Eye (tissue), 1 donor: ENCODE measurements at places on chromosomes 2 and 18.

DNA sequence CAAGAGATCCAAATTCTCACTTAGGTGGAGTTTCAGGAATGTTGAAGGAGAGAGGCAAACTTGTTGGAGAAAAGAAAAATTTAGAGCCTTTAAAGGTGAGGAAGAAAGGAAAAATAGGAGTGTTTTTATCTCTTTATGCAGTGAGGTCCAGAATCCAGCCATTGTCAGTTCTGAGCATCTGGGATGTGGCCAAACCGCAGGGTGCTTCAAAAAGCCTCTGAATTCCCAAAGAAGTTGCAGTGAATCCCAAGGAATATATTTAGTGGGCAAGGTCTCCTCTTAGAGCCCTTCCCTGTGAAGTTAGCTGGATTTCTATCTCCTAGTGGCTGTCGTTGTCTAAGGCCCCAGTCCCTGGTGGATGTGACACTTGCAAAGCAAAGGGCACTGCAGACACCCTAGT lies 51.2 kb downstream of the MTCL1 start:
- no peak for DNase-seq

- no peak for DNase-seq
Observed at GRCh38 chr2:228655331-228655730, 473.8 kb upstream of the SPHKAP start.

GRCh38 chr2:214215107-214215506 lies 195.7 kb upstream of the VWC2L start:
- no peak for DNase-seq

DNA sequence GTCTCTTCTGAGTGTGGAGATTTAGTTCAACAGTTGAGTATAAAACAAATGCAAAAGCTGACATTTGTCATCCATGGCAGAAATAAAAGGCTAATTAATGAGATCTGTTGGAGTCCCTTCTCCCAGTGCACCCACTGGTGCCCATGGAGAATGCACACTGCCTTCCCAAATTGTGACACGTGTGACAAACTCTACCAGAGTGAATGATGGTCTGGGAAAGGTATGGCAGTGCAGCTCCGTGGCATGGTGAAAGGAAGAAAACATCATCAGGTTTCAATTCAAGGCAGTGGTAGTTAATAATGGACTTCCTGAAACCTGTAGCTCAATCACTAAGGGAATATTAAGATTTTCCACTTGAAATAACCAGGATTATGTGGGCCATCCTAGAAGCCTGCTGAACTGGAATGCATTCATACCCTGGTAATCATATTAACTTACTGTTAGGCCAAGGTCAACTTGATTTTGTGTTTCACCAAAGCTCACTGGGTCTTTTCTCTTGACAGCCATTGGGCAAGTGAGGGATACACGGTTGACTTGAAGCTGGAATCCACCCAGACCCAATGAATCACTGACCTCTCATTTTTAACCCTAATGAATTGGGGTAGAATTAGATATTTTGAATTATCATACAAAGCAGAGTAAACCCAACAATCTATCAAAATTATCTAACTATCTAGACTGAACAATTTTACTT lies 167.6 kb downstream of the AFF3 start:
- peak; percentile 47 for DNase-seq

DNA sequence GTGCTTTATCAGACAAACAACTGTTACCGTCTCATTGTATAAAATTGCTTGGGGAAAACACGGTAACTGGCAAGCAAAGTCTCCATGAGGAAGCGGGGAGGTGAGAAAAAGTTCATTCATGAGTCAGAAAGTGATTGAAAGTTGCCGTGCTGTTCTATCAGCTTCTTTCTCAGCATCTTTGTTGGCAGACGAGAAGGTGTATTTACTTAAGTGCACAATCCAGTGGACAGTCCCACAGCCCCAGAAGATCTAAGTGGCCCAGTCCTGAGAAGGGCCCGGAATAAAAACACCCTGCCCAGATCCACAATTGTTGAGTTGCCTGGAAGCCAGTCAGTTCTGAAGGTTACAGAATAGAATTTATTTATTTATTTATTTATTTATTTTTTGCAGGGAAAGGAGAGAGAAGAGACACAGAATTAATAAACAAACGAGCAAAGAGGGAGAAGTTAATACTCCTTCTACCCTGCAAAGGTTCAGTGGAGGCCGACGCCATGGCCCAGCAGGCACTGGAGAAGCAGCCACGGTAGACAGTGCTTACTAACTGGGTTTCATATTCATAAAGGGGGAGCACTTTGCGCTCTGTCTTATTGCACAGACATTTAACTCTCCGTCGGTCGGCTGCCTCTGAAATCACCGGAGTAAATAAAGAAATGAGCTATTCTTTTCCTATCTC lies 676.0 kb upstream of the SALL3 start:
- DNase-seq: peak; percentile 12

DNA sequence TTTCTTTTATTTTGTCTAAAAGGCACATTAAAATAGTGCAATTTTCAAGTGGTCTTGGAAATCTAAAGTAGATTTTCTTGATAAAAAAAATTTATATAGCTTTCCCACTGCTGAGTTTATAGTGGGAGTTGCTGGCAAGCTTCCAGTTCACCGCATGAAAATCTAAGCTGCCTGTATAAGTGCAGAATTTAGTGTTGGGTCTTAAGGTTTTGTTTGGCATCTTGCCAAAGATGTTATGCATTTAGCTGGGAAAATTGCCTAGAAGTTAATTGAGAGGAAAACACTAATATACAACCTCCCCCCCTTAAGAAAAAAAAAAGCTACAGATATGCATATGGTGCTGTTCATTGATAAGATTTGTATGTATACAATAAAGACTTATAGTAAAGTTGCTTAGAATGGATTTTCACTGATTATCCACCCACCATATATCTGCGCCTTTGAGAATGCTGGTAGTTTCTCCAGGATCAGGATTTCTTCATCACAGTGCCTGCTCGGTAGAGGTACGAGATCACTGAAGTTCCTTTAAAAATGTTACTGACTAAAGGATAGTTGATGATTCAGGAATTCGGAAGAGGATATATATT lies 803.2 kb upstream of the POU3F3 start:
- DNase-seq: peak; percentile 55

DNA sequence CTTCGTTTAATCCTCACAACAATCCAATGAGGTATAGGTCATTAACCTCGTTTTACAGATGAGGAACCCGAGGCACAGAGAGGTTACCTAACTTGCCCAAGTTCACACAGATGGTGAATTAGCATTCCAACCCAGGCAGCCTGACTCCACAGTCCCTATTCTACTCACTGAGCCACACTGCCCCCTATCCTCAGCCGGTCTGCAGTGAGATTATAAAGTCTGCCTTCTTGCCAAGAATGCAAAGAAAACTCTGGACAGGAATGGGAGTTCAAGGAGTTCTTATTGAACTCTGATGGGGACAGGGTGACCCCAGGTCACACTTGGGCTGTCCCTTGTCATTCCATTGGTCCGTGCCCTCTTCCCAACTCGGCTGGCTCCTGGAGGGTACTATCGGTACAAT lies 118.1 kb upstream of the MSH6 start:
- DNase-seq: no peak

GRCh38 chr18:58045242-58046092 lies 1.4 kb downstream of the NEDD4L start:
- peak; percentile 85 for DNase-seq

DNA sequence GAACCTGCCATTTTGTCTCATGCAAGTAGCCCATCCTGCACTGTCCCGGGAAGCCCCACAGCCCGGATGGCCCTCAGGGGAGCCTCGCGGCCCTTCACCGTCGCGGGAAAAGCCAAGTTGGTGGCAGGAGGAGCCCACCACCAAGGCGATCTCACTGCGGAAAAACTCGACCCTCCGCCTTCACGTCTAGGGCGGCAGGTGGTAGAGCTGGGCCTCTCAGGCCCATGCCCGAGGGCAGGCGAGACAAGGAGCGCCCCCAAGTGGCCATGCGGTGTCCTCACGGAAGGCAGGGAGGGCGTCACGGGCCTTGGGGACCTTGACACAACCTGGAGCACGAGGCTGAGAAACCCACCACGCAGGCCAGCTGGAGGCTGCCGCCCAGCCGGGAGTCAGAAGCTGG lies 34.8 kb upstream of the SKA1 start:
- no peak for DNase-seq

DNA sequence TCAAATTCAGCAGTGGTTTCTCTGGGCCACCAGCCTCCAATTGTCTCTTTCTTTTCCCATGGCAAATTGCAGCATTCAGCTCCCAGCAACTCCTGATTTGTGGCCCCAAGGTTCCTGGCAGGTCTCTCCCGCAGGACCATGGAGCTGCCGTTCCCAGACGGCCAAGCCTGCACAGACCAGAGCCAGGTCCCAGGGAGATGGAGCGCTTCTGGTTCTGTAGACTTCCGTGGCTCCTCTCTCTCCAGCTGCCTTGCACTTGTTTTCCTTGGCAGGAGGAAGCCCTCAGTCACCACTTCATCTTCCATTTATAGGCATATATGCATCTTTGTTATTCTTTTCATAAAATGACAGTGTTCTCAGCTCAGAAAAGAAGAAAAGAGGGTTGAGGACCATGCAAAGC lies 21.7 kb downstream of the TNP1 start:
- DNase-seq: peak; percentile 16

DNA sequence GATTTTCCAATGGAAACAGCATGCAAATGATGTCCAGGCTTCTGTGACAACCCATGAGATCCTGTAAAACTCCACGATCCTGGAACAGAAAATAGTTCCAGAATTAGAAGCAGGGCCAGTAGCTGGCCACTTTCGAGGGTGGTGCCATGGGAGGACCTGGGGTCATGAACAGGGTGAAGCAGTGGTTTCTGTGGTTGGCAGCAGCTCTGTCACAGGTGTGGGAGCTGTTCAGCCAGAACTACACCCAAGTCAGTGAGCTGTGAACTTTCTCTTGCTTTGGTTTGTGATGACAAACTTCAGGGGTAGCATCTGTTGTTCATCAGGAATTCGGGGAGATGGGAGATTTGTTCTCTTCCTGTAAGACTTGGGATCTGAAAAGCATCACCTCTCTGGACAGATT lies 314.4 kb upstream of the NT5C1B start:
- no peak for DNase-seq

DNA sequence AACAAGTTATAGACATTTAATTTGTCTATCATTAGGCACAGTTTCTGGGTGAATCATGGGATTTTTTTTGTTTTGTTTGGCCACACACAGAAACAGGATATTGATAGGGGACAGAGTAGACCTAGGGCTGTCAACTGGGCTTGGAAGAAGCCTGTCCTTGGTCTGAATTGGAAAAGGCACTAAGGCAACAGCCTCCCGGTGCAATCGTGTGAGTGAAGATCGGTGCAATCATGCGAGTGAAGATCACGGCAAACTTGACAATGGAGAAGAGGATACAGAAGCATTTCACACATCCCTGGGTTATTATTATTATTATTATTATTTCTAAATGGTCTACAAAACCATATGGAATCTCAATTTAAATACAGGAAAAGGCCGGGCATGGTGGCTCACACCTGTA lies 94.5 kb downstream of the ACKR3 start:
- peak; percentile 81 for DNase-seq

GRCh38 chr18:62898359-62898758 lies 183.0 kb downstream of the PHLPP1 start:
- no peak for DNase-seq
